ENCODE measurements at places on chromosomes 6 and 20. TPM values are rescaled to one million over a fixed set of nuclear protein-coding genes. Genes with fewer than 3 reads are reported as not detected.
A peak's percentile ranks its signal among the peaks of the same experiment; 100 is the strongest.

- DNase-seq: no peak
Measured at GRCh38 chr20:4717816-4718570, 3.7 kb upstream of the PRND start.

Gene TTK
- polyA plus RNA-seq: 4.1 TPM

- no peak for DNase-seq
Measured at GRCh38 chr20:62489186-62489931, 13.6 kb upstream of the GATA5 start.

DNA sequence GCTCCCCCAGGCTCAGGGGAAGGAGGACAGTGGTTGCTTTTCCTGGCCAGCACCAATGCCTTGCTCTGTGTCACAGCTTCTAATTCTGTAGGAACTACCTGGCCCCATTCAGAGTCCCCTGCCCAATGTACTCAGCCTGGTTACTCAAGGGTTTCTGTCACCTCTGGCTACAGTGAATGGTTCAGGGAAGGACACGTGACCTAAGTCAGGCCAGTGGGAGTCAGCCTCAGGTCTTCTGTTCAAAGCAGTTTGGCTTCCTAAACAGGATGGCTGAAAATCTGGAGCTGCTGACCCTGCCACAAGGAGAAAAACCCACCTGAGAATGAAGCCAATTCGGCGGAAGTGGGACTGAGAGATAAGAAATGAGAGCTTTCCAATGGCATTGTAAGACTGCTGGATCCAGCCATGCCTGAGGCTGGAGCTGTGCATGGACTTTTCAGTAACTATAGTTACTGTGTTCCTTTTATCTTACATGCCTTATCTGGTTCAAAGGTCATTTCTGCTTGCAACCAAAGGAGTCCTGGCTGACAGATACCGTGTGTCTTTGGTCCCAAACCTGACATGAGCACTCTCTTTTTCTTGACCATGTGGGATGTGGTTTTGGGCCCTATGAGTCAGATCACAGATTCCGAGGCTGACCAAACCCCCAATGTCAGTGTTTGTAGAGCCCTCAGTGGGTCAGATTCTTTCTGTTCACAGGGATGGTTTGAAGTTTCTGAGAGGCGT, 104.3 kb downstream of the SULF2 start:
- no peak for DNase-seq

- DNase-seq: peak; percentile 76
Measured at GRCh38 chr6:170178561-170179477, 112.1 kb downstream of the DLL1 start.

- DNase-seq: no peak
Measured at GRCh38 chr6:82484001-82484400, 120.4 kb downstream of the TPBG start.

DNA sequence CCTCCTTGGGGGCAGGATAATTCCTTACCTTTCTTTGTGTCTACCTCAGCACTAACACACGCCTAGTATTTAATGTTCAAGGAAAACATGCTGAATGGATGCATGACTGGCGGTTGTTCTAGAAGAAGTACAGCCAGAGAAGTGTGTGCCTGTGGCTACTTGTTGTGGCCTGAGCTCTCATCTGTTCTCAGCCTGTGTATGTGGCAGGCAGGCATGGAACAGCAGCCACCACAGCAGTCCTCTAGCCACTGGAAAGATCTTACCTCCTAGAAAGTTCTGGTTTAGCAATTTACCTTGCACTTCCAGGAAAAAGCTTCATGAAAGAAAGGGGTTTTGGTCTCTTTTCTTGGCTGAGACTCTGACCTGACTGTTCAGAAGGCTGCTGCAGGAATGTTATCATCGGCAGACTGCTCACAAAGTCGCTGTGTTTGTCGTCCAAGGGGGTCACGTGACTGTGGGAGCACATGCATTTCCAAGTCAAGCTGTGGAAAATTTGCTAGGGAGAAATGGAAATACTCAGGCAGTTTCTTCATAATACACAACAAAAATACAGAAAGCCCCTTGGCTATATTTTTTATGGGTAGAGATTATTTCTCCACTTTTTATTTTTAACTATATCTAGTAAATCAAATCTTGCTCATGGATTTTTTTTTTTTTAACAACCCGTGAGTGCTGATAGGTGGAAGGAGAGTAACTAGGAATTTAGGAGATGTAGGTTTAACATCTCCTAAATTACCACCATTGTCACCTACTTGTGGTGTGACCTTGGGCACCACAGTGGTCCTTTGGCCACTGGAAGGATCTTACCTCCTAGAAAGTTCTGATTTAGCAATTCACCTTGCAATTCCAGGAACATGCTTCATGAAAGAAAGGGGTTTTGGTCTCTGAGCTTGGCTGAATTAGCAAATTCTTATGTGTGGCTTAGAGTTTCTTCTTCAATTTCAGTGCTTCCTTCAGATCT, 110.8 kb upstream of the GPR6 start:
- peak; percentile 5 for DNase-seq

Gene HSPA12B
- polyA plus RNA-seq: 3.6 TPM

- no peak for DNase-seq
Measured at GRCh38 chr6:41226752-41227151, 1.4 kb upstream of the TREML4 start.

DNA sequence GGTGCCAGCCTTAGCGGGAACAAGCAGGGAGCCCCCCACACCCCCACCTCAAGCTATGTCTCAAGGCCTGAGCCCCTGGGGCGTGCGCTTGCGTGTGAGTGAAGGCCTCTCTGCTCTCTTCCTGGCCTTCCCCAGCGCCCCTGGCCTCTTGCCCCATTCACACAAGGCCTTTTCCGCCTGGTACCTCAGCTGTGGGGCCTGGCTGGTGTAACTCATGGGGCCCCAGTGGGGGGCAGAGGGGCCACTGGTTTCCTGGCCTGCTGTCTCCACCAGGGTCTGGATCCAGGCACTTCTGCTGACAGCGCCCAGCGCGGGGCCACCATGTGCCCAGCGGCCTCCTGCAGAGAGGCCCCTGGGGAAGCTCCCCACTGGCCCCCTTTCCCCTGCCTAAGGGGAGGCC, 34.7 kb downstream of the GNAS-AS1 start:
- DNase-seq: no peak

DNA sequence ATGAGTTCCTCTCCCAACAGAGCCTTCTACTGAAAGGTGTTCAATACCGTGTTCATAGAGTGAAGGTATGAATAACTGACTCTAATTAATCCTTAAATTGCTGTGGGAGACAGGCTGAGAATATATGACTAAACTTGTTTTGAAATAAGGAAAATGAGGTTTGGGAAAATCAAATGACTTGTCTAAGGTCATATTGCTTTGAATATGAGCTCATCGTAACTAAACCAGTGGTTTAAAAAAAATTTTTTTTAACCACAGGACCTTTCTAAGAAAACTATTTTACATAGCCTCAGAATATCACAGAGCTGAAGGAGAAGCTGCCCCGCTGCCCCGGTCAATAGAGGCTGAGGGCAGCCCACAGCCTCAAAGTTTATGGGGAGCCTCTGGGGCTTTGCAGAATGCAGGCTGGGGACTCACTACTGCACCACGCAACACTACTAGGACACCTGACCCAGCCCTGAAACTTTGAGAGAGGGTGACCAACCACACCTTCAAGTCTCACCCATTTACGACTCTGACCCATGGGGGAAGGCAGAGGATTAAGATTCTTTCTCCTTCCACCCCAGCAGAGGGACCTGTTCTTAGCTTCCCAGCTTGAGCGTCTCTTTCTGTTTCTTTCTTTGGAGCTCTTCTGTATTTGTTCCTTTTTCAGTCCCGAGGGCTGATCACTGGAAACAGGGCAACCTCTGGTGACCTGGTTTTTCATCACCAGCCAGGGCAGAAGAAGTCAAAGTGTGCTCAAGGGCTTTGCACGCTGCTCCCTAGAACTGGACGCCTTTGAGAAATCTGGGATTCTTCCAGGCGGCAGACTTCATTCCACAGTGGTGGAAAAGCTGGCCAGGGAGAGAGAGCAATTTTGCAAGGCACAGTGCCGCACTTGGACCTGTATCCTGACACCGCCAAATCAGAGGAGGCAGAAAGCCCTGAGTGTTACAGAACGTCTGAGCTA, 220.2 kb downstream of the ATXN1 start:
- no peak for DNase-seq

GRCh38 chr6:10463491-10464481, 48.9 kb upstream of the TFAP2A start:
- DNase-seq: no peak

DNA sequence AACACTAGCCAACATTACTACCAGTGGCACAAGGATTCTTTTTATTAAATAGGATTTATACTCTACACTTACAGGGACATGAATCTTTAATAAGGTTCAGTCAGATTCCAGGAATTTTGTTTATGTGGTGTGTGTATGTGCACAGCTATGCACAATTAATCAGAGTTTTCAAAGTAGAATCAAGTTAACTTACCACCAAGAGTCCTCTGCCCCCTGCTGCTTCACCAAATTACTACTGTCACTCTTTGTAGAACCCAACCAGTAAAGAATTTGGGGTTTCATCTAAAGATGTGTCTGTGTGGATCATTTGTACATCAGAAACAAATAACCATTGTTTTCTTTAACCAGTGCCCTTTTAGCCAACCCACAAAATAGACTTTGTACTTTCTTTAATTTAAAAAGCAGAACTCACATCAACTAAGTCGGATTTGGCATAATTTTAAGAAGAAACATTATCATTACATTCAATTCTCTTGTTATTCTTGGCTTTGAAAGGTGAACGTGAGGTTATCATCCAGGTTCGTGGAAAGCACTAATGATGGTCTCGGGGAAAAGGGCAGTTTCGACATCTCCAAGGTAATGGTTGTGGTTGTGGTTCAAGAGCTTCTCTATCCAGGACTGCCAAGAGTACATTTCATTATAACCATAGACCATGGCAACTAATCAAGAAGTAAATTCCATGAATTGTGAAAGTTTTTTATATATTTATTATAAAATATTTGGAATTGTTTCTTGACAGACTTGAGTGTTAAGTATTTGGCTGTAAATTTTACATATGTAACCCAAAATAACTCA, 514.3 kb upstream of the ID4 start:
- DNase-seq: no peak

GRCh38 chr20:40090236-40090635, 598.8 kb downstream of the MAFB start:
- no peak for DNase-seq

GRCh38 chr6:111798281-111798725, 74.9 kb downstream of the FYN start:
- no peak for DNase-seq

DNA sequence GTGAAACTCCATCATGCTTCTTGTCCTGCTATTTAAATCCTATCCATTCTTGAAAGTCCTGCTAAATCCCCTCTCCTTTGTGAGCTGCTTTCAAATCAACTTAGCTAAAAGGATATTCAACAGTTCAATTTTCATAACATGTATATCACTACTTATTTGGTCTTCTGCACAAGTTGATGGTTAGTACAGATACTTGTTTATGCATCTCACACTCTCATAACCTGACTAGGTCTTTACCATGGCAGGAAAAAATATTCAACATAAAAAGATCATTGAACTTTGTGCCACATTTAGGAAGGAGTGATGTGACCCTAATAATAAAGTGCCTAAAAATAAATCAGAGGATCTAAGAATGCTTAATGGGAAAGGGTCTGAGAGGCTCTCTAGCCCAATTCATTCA, 148.2 kb downstream of the RALGAPA2 start:
- DNase-seq: no peak

DNA sequence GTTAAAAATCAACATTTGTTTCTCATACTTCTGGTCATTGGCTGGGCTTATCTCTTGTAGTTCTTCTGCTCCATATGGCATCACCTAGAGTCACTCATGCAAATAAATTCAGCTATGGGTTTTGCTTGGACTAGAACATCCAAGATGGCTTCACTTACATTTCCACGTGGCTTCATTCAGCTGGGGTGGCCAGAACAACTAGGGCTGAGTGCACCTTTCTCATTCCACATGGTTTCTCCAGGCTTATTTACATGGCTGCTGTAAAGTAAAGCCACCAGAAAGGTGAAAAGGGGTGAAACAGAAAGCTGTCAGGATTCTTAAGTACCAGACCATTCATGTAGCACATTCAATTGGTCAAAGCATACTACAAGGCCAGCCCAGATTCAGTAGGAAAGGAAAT, 151.1 kb upstream of the BMP2 start:
- no peak for DNase-seq

GRCh38 chr6:138285800-138286199, 67.5 kb upstream of the PBOV1 start:
- no peak for DNase-seq

DNA sequence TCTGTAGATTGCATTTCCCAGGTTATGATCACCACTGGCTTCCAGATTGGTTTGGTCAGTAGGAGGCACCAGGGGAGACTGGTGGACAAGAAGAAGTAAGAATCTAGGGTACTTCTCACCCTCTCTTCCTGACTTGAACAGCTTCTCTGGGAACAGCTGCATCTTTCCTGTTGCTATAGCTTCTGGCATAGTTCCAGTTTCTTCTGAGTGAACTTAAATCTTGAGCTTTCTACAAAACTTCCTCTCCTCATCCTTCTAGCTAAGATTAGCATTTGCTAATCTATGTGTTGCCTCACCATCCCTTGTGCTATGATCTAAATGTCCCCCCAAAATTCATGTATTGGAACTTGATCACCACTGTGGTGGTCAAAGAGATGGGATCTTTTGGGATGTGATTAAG, 724.6 kb downstream of the UTRN start:
- no peak for DNase-seq

Gene WFDC10B
- not detected for polyA plus RNA-seq

DNA sequence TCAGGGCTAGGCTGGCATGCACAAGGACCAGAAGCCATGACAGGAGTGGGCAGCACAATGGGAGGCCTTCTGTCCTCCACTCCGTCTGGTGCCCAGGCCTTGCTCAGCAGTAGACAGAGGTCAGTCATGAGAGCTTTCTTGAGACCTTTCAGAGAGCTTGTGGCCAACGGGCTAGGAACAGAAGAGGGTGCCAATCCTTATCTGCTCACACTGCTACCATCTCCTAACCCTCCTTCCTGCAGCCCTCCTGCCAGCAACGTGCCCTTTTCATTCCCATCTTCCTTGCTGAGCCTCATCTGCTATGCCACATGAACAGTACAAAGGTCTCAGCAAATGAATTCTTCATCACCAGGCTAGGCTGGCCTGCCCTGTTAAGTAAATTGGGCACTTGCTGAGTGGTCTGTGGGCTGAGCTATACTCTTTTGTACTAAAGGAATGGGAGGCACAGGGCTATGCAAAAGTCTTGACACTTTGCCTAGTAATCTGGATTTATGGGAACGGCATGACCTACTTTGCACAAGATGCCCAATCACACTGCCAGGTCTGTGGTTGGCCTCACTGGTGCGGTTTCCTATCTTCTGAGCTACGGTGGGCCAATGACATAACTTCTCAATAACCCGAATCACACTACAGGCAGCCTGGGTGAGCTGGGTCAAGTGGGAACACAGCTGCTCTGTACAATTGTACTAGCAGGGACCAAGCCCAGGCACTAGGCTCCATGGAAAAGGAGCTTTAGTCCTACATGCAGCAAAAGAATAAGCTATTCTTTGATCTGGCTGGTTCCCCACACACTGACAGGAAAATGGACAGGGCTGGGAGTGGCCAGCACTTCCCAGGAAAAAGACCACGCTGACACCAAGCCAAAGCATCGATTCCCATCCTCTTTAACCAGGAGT, 47.8 kb downstream of the ELOVL5 start:
- DNase-seq: peak; percentile 53

Gene IP6K3
- not detected for polyA plus RNA-seq

- DNase-seq: peak; percentile 83
Measured at GRCh38 chr6:11585426-11586016, 48.0 kb downstream of the TMEM170B start.
